ENCODE measurements at places on chromosomes 1 and 21. TPM values are rescaled to one million over a fixed set of nuclear protein-coding genes. Genes with fewer than 3 reads are reported as not detected.

Gene GPBP1L1
- total RNA-seq, result 128 TPM

Gene PPM1J
- 0.98 TPM for total RNA-seq

Gene KIAA1614
- 4.0 TPM for total RNA-seq

Gene ST6GALNAC3
- 30.4 TPM for total RNA-seq

Gene MMP23B
- 0.29 TPM for total RNA-seq

Gene NECTIN4
- 0.65 TPM for total RNA-seq

Gene AADACL4
- not detected for total RNA-seq

Gene GPA33
- not detected for total RNA-seq

Gene ARHGEF16
- total RNA-seq, result 1.1 TPM

Gene GTF2B
- total RNA-seq, result 31.0 TPM

Gene KCNA3
- total RNA-seq, result not detected

Gene CDK11A
- total RNA-seq, result 11.3 TPM

Gene TRNP1
- 13.3 TPM for total RNA-seq

Gene LAMB3
- total RNA-seq, result 3.8 TPM

Gene WDR64
- total RNA-seq, result not detected

Measured in vein endothelial cell (primary cell).